ENCODE measurements at places on chromosomes 12 and 14.

DNA sequence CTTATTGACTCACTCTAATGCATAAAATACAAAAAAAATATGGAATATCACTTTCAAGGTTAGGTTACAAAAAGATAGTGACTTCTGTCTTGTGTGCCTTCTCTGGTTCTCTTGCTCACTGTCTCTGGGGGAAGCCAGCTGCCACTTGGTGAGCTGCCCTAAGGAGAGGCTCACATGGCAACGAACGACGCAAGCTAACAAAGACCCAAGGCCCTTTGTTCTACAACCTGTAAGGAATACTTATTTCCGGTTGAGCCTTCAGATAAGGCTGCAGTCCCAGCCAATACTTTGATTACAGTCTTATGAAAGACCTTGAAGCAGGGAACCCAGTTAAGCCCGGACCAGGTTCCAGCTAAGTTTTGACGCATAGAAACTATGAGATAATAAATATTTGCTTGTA is 242.4 kb upstream of the TBX3 start:
- DNase-seq = no peak

DNA sequence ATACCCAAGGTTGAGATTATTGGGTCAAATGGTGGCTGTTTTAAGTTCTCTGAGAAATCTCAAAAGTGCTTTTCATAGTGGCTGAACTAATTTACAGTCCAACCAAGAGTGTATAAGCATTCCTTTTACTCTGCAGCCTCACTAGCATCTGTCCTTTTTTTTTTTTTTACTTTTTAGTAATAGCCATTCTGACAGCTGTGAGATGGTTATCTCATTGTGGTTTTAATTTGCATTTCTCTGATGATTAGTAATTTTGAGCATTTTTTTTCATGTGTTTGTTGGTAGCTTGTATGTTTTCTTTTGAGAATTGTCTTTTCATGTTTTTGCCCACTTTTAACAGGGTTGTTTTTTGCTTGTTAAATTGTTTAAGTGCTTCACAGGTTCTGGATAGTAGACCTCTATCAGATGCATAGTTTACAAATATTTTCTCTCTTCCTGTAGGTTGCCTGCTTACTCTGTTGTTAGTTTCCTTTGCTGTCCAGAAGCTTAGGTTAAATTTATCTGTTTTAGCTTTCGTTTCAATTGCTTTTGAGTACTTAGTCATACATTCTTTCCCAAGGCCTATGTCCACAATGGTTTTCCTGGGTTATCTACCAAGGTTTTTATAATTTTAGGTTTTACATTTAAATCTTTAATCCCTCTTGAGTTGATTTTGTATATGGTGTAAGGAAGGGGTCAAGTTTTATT is 881.3 kb upstream of the SEL1L start:
- no peak for DNase-seq

- DNase-seq = no peak
Measured at GRCh38 chr14:32738206-32738871, 200.3 kb upstream of the NPAS3 start.

DNA sequence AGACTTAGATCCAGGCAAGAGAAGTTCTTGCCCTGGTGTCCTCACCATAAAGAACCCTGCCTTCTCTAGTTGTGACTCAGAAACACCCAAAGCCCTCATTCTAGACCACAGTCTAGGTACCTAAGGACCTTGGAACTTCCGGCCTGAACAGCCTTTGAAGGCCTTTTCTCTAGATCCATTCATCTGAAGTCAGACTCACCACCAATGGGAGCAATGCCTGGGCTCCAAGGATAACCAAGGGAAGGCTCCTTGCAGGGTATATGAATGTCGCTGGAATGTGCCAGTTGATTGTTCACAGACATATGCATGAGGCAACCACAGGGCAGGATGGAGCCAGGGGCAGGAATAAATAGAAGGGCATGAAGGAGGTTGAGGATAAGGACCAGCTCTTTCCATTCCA is 86.3 kb downstream of the PLCZ1 start:
- DNase-seq = no peak

- peak; percentile 92 for DNase-seq
Measured at GRCh38 chr12:8687846-8688601, 9.8 kb upstream of the RIMKLB start.

- DNase-seq = no peak
Measured at GRCh38 chr12:95956557-95957145, 13.5 kb downstream of the AMDHD1 start.

DNA sequence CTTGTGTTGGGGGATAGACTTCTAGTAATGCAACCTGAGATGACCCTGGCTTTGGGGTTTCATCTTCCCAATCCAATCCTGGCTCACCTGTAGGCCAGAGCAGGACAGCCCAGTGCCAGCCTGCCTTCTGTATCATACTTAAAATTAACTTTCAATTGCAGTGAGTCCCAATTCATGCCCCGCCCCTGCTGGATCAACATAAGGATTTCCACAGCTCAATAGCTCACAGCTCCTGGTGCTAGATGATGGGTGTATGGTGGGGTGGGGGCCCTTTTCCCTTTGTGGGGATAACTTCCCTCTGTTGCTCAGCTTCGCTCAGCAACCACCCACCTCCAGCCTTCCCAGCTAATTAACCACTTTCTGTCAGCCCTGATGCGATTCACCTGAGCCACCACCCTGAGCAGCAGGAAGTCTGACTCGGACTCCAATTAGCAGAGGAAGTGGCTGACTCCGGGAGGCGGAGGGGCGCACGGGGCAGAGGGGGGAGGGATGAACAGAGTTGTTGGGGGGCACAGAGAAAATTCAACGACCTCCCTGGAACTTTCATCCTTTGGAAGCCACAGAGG is 24.3 kb upstream of the CHGA start:
- DNase-seq = no peak

DNA sequence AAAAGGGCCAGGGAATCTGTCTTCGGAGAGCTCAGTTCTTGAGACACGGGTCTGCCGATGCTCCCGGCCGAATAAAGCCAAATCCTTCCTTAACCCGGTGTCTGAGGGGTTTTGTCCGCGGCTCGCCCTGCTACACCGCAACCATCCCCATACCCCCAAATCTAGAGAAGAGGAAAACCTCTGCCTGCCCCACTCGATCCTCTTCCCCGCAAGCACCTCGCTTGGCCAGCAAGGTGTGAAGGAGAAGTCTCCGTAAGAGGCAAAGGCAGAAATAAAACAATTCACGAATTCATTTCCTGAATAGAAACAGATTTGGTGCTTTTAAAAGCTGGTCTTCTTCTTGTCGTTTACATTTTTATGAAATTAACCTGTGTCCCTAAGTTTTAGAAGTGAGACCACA is 67.3 kb upstream of the GALNT9 start:
- DNase-seq = no peak

- DNase-seq = no peak
Measured at GRCh38 chr12:65157091-65157490, 12.3 kb upstream of the LEMD3 start.

DNA sequence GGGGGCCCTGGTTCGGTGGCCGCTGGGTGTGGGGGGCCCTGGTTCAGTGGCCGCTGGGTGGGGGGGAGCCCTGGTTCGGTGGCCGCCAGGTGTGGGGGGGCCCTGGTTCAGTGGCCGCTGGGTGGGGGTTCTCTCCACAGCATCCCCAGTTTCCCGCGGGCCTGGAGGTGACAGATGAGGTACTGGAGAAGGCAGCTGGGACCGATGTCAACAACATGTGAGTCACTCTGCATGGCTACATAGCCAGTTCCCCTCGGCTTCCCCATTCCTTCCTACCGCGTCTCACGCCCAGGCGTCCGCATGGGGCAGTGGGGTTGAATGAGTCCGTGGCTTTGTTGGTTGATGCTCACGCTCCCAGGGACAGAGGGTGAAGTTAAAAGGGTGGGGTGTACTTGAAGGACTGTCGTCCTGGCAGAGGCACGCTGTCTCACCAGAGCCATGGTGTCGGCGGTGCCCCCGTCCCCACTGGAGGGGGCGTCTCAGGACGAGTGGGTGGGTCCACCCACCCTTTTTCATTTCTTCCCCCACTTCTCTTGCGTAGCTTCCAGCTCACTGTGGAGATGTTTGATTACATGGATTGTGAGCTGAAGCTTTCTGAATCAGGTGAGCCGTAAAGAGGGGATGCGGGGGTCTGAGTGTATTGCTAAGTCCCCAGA is 15.6 kb downstream of the HIP1R start:
- no peak for DNase-seq

DNA sequence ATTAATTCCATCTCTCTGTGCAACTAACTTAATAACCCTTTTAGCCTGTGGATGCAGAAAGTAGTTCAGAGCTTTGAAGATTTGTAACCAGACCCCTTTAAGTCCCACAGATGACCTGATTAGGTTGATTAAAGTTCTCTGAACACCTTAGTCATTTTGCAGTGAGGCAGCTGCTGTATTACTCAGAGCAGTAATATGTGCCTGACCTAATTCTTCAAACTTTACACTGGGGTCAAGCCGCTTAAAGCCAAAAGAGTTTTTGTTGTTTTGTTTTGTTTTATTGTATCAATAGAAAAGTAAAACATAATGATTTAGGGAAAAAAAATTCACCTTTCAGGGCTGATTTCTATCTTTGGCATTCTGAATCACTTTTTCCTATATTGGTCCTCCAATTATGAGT is 78.6 kb upstream of the PLEKHG7 start:
- no peak for DNase-seq

DNA sequence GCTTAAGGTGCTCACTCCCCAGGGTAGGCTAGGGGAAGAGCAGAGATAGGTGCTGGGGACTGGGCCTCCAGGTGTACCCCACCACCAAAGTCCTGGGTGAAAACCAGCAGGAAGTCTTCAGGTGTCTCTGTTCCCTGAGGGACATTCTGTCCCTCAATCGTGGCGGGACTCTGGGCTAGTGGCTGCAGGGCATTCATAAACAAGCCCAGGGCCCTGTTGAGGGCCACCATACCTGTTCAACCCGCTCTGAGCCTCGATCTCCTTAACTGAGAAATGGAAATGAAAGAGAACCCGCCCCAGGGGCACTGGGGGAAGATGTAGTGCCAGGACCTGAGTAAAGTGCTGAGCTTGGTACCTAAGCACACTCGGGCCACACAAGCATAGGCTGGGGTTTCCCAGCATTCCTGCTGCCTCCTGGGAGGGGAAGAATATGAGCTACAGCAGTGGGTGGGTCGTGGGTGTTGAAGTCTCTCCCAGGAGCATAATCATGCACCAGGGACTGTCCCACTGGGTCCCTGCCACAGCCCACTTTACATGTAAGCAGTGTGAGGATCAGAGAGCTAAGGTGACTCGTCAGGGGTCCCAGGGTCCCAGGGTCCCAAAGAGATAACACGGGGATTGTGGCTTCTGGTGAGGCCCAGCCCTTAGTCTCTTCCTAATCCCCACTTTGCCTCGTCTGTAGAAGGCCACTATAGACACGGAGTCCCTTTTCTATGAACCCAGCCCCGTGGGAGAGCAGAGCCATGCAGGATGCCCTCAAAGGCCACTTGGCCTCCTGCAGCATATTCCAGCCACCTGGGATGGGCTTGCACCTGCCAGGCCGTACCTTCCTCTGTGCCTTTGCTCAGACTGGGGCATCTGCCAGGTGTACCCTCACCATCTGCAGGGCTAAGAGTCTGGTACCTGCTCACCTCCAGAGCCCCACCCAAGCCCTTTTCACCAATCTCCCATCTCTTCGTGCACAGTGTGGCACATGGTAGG is 14.4 kb downstream of the FAM222A start:
- no peak for DNase-seq

DNA sequence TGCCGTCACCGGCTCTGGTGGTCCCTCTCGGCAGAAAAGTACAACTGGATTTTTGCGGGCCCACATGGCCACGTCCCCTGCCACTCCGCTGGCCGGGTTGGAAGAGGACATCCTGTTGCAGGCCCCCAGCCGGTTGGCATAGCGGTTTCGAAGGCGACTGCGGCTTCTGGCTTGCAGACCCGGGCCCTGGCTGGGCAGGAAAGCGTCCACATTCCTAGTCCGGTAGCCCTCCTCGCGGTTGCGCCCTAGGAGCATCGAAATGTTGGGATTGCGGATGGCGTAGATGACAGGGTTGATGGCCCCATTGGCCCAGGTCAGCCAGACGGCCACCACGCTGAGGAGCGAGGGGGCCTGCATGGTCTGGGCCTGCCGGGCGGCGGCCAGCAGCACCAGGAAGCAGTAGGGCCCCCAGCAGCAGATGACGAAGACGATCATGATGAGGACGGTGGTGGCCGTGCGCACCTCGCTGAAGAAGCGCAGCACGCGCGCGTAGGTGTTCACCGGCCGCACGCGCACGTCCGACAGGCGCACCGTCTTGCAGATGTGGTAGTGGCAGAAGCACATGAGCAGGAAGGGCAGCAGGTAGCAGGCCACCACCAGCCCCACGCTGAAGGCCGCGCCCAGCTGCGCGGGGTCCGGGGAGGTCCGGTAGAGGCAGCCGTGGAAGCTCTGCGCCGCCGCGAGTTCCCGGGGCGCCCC is 1.2 kb downstream of the GPR135 start:
- no peak for DNase-seq

DNA sequence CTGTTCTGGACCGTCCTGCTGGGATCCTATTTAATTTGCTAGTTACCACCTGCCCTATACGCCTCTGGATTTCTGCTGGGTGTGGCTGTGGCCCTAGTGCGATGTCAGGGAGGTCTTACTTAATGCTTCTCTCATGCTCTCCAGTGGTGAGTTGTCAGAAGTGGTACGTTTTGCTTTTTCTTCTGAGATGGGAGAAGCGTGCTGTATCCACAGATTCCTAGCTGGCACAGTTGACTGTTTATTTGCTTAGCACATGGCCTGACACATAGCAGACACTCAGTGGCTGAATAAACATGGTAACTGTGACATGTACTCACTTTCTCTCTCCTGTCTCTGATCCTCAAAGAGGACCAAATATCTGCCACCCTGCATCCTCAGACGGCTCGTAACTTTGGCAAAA is 107.3 kb downstream of the CACNA1C start:
- no peak for DNase-seq

DNA sequence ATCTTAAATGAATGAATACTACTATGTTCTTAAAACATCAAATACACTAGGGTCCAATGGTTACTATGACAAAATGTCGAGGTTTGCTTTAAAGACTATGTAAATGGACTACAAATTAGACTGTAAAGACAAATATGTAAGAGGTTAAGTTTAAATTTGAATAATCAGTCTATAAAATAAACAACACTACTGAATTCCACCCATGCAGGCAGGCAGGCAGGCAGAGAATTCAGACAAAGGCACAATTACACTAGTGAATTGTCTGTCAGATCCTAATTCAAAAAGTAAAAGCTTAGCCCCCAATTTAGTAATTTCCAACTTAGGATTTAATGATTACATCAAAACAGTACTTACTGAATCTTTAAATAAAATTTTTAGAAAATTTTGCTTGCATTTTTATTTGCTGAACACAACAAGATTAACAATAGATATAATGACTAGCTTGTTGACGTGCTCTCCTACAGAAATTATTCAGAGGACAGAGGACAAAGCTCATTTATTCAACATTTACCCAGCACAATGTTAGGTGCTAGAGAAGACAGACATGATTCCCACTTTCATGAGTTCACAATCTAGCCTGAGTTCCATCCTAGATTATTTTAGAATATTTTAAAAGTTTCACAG is 97.4 kb downstream of the CDK17 start:
- DNase-seq = no peak
